ENCODE measurements at places on chromosomes 16 and 17.

DNA sequence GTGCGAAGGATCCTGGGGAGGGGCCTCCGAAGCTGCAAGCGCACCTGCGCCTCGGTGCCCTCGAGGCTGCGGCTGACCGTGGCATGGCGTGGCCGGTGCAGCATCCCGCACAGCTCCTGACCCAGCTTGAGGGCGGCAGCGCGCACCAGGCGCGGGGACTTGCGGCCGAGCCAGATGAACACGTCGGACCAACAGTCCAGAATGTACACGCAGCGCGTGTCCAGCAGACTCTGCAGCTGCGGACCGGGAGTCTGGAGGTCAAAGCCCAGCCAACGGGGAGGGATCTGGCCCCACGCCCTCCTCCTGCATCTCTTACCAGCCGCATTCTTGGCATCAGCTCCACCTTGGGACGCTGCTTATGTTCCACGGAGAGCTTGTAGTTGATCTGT lies 10.9 kb downstream of the FLII start:
- no peak for DNase-seq

DNA sequence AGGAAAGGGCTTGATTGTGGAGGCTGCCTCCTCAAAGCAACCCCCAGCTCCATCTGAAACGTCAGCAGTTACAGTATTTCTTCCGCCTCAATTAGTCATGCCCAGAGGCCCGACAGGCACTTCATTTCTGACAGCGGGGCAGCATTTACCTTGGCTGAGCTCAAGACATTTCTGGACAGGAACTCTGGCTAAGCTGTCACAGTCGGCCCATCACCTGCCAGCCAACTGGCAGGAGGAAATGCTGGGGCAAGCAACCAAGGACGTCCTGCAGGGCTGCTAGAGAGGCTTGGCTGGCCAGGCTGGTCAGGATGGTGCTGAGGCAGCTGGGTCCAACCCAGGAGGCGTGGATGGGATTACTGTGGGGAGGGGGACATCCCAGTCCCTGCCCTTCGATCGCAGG lies 27.8 kb downstream of the PLXDC1 start:
- peak; percentile 57 for DNase-seq

DNA sequence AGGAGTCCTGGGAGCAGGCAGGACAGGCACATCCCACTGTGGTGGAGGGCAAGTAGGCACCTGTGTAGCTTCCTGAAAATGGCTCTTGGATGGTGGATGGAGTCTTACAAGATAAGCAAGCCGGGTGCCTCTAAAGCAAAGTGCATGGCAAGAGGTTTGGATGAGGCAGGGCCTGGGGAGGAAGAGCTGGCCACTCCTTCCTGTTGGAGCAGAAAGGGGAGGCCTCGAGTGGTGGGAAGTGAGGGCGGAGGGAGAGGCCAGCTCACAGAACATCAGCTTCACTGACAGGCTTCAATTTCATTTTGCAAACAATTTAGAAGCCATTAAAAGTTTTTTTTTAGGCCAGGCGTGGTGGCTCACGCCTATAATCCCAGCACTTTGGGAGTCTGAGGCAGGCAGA lies 31.0 kb downstream of the CD300A start:
- DNase-seq, result no peak

DNA sequence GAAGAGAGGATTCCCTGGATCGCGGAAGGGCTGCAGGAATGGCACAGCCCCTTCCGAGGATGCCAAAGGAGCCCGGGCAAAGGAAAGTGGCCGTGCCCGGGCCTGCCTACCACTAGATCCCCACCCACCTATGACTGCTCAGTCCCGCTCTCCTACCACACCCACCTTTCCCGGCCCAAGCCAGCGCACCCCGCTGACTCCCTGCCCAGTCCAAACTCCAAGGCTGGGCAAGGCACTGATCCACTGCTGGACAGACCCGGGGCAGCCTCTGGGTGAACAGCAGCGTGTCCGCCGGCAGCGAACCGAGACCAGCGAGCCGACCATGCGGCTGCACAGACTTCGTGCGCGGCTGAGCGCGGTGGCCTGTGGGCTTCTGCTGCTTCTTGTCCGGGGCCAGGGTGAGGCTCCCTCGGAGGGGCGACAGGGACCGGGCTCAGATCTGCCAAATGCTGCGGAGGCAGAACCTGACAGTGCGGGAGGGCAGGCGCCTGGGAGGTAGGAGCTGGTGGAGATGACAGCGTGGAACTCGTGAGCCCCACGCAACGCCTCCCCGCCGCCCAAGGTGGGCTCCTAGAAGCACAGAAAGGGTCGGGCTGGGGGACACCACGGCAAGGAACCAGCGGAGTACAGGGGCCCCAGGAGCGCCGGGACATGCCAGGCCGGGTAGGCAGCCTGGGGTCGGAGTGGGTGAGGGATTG lies at the start of gene CES2:
CES2 (plus strand) TSS at position 203 of the 698 bp plus-strand sequence; CDS start at position 323, 120 bp downstream.
- no peak for DNase-seq

DNA sequence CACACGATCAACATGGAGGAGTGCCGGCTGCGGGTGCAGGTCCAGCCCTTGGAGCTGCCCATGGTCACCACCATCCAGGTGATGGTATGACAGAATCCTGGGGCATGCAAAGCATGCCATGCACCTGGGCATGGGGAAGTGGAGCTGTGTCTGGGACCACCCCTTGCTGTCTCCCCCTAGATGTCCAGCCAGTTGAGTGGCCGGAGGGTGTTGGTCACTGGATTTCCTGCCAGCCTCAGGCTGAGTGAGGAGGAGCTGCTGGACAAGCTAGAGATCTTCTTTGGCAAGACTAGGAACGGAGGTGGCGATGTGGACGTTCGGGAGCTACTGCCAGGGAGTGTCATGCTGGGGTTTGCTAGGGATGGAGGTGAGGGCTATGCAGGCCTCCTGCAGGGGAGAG lies 6.7 kb downstream of the IFI35 start:
- DNase-seq, result no peak

GRCh38 chr17:32931686-32932085 lies 3.7 kb downstream of the TMEM98 start:
- no peak for DNase-seq

DNA sequence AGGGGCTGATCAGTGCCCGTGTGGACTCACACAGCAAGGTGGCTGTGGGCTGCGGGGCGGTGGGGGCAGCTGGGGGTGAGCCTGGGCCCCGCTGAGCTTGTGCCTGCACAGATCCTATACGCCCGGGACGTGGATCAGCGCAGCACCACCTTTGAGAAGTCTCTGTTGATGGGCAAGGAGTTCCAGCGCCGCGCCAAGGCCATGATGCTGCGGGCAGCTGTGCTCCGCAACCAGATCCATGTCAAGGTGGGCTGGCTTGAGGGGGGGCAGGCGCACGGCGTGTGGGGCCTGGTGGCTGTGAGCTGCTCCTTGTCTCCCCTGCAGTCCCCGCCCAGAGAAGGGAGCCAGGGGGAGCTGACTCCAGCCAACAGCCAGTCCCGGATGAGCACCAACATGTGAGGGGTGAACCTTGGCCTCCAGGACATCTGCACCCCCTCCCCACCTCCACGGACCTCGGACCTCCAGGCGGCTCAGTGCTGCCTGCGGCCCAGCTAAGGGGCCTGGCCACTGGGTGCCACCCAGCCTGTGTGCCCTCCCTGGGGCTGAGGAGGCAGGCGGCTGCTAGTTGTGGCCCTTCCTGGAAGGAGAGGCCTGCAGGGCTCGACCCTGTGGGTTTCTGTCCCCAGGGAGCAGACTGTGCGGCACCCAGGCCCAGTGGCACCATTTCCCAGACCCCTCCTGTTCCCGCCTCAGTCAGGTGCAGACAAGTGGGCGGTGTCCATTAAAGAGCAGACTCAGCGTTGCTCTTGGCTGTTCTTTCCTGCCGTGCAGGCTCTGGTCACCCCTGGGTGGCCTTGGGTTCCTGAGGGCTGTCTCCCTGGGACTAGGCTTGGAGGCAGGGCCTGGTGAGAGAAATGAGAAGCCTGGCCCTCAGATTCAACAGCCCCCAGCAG lies 5.3 kb downstream of the GPS1 start:
- peak; percentile 32 for DNase-seq

GRCh38 chr17:37025238-37025637 lies 76.5 kb downstream of the AATF start:
- DNase-seq, result no peak

DNA sequence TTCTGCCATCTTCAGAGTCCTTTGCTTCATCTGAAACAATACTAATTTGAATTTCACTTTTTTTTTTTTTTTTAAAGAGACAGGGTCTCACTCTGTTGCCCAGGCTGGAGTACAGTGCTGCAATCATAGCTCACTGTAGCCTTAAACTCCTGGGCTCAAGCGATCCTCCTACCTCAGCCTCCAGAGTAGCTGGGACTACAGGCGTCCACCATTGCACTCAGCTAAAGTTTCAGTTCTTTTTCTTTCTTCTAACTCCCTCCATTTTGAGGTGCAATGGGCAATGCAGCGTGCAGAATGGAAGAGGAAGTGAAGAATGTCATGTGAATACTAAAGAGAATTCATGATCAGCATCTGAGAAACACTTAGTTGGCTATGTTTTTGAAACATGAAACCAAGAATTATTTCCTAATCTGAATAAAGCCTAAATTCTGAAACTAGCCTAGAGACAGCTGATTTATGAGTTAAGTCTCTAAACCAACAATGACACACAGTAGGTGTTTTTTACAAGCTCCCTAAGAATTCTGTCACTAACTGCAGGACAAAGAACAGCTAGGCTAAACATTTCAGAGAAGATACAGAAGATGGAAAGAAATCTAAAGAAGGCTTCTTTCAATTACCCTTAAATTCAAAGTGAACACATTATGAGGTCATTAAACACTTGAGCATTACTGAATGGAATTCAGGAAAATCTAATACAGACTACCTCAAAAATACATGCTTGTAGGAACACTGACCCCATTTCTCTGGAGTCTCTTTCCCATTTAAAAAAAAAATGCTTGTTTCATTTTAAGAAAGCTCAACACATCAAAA lies 21.0 kb downstream of the SNN start:
- no peak for DNase-seq

GRCh38 chr17:57086069-57086930 lies 1.3 kb downstream of the AKAP1 start:
- peak; percentile 40 for DNase-seq

- DNase-seq, result peak; percentile 69
These were observed 9.1 kb upstream of the PPP1R1B start for GRCh38 chr17:39617446-39618245.

GRCh38 chr16:81448154-81449131 lies 3.8 kb downstream of the CMIP start:
- DNase-seq, result no peak

DNA sequence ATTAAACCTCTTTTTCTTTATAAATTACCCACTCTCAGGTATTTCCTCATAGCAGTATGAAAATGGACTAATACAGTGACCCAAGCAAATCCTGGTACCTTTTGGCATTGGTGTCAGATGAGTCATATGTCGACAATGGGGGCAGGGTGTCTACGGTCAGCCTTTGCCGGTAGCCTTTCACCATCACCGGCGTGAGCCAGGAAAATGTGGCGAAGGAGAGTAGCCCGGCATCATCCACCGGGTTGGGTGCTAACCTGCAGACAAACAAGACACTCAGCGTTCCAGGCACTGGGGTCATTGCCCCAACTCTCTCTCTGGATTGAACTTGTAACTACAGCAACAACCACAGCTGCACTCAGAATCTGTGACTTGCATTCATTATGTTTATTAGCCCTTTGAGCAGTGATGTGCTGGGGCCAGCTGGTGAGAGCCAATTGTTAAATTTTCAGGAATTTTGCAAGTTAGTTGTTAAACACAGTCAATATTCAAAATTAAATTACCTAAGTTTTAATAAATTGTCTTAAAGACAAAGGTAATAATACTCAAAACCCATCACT lies 11.9 kb downstream of the ABCC12 start:
- no peak for DNase-seq

DNA sequence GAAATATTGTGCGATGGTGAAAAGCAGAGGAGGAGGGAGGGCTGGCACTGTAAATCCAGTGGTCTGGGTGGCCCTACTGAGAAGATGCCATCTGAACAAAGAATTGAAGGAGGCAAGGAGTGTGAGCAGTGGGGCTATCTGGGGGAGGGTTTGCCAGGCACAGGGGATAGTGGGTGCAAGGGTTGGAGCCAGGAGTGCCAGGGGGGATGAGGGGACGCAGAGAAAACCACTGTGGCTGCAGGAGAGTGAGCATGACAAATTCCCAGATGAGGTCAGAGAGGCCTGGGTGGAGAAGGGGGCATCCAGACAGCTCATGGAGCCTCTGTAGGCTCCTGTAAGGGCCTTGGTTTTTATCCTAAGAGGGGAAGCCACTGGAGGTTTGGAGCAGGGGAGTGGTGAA lies 4.8 kb downstream of the XYLT2 start:
- no peak for DNase-seq

DNA sequence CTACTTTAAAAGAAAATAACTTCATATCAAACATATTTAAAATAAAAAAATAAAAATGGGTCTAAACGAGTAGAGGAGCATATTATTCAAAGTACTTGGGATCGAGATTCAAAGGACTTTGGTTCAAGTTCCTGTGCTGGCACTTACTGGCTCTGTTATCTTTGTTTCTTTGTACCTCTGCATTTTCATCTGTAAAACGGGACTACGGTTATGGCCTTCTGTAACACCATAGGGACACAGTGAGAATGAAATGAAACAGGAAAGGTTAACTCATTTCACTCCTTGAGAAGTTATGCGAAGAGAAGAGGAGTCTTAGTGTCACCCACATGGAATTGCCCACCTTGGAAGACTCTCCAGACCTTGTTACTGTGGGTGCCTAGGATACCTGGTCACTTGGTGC lies 379.1 kb upstream of the CCL2 start:
- no peak for DNase-seq

DNA sequence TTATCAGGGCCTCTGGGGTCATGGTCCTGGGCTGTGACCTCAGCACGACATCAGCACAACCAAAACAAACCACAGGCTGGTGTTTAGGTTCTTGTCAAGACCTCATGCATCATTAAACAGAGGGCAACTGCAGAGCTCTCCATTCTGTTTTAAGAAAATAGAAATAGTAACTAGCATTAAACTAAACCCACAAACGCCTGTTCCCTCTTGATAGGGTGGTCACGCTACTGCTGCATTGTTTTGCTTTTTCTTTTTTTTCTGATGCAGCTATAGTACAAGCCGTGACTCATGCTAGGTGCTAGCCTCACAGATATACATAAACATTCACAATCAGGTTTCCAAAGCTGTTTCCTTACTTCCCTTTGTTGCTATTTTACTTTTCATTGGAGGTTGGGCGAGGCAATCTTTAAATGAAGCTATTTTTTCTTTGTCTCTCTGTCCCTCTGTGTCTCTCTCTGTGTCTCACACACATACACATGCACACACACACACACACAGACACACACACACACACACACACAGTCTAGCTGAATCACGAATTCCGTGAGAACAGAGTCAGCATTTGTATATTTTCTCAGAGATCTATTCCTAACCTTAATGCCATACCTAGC lies 310.3 kb downstream of the CDH13 start:
- DNase-seq, result no peak

DNA sequence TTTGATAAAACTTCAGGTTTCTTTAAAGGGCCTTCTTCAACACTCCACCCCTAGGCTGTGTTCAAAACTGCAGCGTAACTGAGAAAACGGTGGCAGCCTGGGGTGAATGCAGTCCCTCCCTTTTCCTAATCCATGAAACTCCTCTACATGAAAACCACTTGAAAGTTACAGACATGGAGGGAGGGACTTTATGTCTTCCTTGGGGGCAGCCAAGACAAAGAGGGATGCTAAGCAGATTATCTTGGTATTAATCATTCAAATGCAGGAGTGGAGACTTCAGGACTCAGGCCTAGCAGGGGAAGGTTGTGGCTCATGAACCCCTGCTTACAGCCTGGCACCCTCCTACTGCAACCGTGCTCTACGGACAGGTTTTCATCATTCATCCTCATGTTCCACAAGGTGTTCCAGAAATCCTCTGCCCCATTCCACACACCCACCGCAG lies 46.8 kb downstream of the RNF112 start:
- DNase-seq, result no peak

GRCh38 chr16:9598731-9599083 lies 507.3 kb downstream of the HAPSTR1 start:
- DNase-seq, result no peak

- DNase-seq, result no peak
These were observed 8.4 kb upstream of the PRR29 start for GRCh38 chr17:63989622-63990345.

- DNase-seq, result no peak
These were observed 12.9 kb downstream of the BBS2 start for GRCh38 chr16:56506941-56507340.
